ENCODE measurements at places on chromosomes 13 and 19. TPM values are rescaled to one million over a fixed set of nuclear protein-coding genes. Genes with fewer than 3 reads are reported as not detected.
A peak's percentile ranks its signal among the peaks of the same experiment; 100 is the strongest.

GRCh38 chr13:26022538-26023292 is 29.1 kb downstream of the SHISA2 start:
- H3K27me3 ChIP-seq: no peaks in the 10 kb centered on the region
- H3K4me1 ChIP-seq: peaks cover 26% of the 10 kb centered on the region
- H3K4me3 ChIP-seq: no peak overlapping the region
- no peak overlapping the region for H3K27ac ChIP-seq
- peak; percentile 58 for DNase-seq

- H3K27me3 ChIP-seq: no peaks in the 10 kb centered on the region
- no peaks in the 10 kb centered on the region for H3K36me3 ChIP-seq
- no peak overlapping the region for H3K27ac ChIP-seq
- no peak for DNase-seq
These were observed 20.8 kb upstream of the AMER2 start for GRCh38 chr13:25192936-25193335.

Gene ZNF726
- total RNA-seq: 18.2 TPM

Gene ELOF1
- total RNA-seq: 131 TPM

DNA sequence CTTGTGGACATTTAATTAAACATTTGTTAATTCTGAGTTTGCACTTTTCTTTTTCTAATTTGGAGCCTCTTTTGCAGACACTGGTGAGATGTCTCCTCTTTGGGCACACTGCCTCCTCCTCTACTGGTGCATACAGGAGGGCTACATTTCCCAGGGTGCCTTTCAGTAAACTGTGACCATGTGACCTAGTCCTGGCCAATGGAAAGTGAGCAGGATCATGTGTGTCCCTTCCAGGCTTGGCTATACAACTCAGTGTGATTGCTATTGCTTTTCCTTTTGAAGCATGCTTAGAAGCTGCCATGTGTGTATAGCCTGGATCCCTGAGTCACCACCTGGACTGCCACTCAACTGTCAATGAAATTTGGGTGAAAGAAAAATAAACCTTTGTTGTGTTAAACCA is 4.5 kb downstream of the IZUMO2 start:
- H3K4me1 ChIP-seq: no peaks in the 10 kb centered on the region
- H3K27me3 ChIP-seq: no peaks in the 10 kb centered on the region
- H3K27ac ChIP-seq: no peak overlapping the region
- H3K36me3 ChIP-seq: no peaks in the 10 kb centered on the region
- no peak overlapping the region for H3K4me3 ChIP-seq

GRCh38 chr19:32802840-32803239 is 66.7 kb downstream of the SLC7A9 start:
- H3K27me3 ChIP-seq: no peaks in the 10 kb centered on the region
- H3K4me3 ChIP-seq: no peak overlapping the region
- DNase-seq: no peak
- H3K4me1 ChIP-seq: no peaks in the 10 kb centered on the region
- H3K27ac ChIP-seq: no peak overlapping the region

Gene ONECUT3
- 0.25 TPM for total RNA-seq

DNA sequence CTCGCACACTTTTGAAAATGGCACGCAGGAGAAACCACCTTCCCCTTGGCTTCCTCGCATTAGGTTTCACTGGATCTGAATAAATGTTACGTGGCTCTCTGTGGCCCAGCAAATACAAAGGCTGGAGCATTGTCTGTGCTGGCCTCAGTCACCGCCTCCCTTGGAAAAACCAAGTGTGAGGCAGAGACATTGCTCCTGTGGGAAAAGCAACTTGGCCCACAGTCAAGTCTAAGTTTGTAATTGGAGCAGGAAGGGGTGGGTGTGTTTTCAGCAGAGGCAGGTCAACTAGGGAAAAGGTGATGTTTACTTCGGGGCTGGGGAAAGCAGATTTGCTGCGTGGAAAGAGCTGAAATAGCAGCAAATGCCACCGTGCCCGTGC is 101.6 kb downstream of the IRS2 start:
- peaks cover 4% of the 10 kb centered on the region for H3K4me1 ChIP-seq
- no peak overlapping the region for H3K4me3 ChIP-seq
- H3K36me3 ChIP-seq: no peaks in the 10 kb centered on the region

Data from testis (tissue), 5 donors.